NCI-H1417 treated with DMSO at 0.1 percent for 48 hours (cell line): ENCODE measurements at places on chromosomes 7 and 10.

GRCh38 chr10:79404231-79404609 is 41.2 kb downstream of the ZCCHC24 start:
- no peak for DNase-seq

DNA sequence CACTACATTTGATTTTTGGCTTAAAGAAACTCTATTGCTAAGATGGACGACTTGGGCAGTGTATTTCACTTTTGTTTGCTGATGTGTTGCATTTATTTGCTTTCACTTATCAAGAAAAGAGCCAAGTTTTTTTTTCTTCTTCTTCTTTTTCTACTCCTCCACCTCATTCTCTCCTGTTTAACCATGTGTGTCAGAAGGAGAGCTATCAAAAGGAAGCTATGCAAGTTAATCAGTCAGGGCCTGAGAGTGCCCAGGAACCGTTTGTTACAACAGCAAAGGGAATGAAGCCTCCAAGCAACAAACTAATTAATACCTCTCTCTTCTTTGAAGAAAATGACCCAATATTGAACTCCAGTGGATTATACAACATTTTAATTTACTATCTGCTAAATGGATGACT is 299.3 kb downstream of the GRM8 start:
- no peak for DNase-seq

GRCh38 chr10:47370015-47370767 is 13.9 kb downstream of the ZNF488 start:
- DNase-seq: no peak

GRCh38 chr10:873020-873419 is 58.5 kb downstream of the LARP4B start:
- DNase-seq: no peak

GRCh38 chr10:76921383-76922010 is 716.1 kb downstream of the KCNMA1 start:
- no peak for DNase-seq

DNA sequence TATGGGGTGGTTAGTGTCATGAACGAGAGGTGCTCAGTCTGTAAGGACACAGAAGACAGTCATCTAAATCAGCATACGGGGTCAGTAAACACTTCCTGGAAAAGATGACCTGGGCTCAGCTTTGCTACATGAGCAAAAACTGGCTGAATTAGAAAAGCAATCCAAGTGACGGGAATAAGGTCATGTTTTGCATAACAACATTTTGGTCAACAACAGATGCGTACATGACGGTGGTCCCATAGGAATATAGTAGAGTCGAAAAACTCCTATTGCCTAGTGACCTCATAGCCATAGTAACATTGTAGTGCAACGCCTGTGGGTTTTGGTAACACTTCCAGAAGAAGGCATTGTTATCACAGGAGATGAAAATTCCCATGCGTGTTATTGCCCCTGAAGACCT is 92.9 kb downstream of the CTNNA3 start:
- DNase-seq: no peak

DNA sequence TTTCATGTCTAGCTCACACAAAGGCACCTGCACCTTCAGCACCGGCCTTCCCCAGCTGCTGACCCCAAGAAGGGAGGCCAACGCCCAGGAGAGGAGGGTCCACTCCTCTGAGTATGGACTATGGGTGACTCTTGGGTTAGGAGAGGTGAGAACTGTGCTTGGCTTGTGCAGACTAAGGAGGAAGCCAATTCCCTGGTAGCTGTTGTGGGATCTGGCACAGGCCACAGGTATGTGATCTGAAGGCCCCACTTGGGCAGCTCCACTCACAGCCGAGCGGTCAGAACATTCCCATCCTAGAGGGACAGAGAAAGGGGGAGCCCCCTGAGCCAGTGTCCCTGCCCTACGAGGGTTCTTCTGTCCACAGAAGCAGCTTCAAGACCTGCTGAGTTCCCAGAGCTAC is 52.8 kb upstream of the FIGNL1 start:
- no peak for DNase-seq

DNA sequence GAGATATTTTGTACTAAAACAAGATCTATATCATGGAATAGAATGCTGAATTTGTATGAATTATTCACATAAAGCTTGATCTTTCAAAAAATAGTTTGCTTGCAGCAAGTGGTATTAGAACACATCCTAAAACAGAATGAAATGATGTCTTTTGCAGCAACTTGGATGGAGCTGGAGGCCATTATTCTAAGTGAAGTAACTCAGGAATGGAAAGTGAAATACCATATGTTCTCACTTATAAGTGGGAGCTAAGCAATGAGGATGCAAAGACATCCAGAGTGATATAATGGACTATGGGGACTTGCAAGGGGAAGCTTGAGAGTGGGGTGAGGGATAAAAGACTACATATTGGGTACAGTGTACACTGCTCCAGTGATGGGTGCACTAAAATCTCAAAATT is 53.7 kb downstream of the ASB4 start:
- DNase-seq: no peak

DNA sequence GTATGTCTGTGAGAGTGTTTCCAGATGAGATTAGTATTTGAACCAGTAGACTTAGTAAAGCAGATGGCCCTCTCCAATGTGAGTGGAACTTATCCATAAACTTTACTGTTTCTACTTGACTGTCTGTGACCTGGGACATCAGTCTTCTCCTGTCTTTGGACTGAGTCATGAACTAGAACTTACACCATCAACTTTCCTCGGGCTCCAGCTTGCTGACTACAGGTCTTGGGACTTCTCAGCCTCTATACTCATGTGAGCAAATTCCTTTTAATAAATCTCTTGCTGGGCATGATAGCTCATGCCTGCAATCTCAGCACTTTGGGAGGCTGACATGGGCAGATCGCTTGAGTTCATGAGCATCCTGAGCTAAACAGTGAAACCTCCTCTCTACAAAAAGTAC is 25.7 kb upstream of the WAPL start:
- no peak for DNase-seq

- DNase-seq: no peak
Measured at GRCh38 chr10:3395458-3395861, 222.9 kb upstream of the PITRM1 start.

- no peak for DNase-seq
Measured at GRCh38 chr7:127667017-127667670, 15.2 kb downstream of the SND1 start.

DNA sequence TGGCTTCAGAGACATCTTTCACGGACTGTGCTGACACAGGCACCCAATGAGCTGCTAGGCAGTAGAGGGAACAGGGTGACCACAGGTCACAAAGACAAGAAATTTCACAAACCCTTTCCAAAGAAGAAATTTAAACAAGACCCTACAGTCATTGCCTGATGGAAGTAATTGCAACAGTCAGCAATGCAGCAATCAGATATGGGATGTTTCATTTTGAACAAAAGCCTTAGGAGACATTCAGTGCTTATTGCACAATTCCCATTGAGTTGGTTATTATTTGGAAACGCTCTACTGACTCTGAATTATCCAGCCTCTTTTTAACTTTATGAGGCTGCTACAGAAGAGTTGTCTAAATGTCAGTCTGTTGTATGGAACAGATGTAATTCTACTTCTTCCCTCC is 85.5 kb downstream of the ETV1 start:
- no peak for DNase-seq

DNA sequence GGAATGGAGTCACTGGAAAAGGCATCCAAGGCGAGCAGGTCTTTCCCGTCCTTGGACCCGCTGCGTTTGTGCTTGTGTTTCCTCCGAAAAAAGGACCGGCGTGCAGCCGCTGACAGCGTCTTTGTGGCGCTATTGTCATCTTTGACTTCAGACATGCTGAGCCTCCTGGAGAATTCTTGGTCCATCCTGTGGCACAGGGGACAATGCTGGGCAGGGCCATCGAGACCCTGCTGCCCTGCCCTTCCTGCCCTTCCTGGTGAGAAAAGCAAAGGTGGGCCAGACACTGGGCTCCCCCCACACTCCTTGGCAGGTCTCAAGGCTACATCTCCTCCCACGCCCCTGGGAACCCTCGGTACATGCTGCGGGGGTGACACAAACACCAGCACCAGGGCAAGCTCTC is 120.9 kb downstream of the DLG5 start:
- DNase-seq: no peak
